Stimulated activated CD8-positive, alpha-beta memory T cell treated with anti-CD3 and anti-CD28 coated beads, Interleukin-15, amount 100 ng/mL, for 48 hours (primary cell): ENCODE measurements at places on chromosomes 7 and 10.

GRCh38 chr7:105003275-105003674 is 10.7 kb upstream of the KMT2E start:
- DNase-seq: peak; percentile 22

GRCh38 chr7:88046839-88047573 is 113.0 kb downstream of the ADAM22 start:
- DNase-seq: no peak

DNA sequence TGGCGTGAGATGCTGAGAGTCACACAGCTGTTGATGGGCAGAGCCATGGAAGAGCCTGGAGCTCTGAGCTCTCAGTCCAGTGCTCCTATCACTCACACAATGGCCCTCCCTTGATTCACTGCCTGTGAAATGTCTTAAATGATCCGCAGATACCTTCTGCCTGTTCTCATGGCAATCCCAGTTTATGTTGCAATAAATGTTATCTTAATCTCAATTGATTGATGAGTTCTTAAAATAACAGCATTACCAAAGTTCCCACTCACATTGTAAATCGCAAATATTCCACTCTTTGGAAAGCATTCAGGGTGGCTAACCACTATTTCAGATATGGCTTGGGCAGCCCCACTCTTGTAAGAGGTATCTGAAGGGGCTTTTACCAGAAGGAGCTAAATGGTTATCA is 865.5 kb downstream of the LRMDA start:
- DNase-seq: no peak

DNA sequence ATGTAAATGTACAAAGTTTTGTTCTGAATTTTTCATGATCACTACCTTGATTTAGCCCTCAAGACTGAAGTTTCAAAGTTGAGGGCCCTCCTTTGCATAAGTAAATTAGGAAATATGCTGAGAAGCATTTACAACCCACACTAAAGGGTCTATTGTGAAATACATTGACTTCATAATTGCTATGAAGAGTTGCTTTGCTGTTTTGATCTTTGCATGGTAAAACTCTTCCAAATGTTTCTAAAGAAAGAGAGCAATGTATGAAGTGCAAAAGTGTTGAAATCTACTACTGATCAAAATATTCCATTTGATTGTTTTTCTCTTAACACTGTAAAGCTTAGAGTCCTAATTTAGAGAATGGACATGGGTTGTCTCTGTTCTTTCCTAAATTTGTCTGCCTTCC is 77.2 kb downstream of the C7orf25 start:
- no peak for DNase-seq

GRCh38 chr10:290026-290725 is 154.9 kb downstream of the ZMYND11 start:
- DNase-seq: no peak

DNA sequence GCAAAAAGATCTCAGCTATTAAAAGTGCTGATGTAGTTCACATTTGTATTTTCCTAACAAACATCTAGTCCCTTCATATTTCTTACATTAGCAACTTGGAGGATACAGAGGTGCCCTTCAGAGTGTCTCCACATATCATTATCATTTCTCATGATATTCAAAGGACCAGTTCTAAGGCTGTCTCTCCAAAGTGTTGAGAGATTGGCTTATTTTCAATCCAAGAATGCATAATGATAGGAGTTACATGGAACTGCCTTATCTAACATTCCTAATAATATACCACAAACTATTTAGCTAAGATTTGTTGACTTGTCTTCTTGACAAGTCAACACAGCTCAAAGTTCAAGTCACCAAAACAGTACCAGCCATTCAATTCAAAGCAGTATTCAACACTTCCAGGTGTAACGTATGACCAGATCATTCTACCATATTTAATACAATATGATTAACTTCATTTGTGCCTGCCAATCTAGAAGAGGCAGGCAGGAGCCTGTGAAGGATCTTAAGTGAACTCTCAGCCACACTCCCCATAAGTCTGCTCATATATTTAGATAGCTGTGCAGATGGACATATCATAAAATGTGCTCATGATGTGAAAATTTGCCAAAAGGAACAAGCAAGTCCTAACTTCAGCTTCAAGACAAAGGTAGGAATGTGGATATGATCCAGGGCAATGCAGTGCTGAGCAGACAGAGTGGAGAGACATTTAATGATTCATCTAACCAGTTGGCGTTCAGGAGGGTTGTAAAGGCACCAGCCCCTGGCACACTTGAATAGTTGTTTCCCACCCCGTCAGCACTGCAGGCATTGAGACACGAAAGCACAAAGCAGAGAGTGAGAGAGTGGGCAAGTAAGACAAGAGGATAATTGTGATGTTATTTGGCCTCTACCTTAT is 108.3 kb downstream of the MTERF1 start:
- DNase-seq: no peak

- no peak for DNase-seq
Observed at GRCh38 chr10:36313142-36313541, 671.0 kb upstream of the FZD8 start.

- DNase-seq: peak; percentile 39
Observed at GRCh38 chr7:121530227-121531174, 134.4 kb upstream of the FAM3C start.

- no peak for DNase-seq
Observed at GRCh38 chr10:114518401-114519305, 114.4 kb upstream of the AFAP1L2 start.

DNA sequence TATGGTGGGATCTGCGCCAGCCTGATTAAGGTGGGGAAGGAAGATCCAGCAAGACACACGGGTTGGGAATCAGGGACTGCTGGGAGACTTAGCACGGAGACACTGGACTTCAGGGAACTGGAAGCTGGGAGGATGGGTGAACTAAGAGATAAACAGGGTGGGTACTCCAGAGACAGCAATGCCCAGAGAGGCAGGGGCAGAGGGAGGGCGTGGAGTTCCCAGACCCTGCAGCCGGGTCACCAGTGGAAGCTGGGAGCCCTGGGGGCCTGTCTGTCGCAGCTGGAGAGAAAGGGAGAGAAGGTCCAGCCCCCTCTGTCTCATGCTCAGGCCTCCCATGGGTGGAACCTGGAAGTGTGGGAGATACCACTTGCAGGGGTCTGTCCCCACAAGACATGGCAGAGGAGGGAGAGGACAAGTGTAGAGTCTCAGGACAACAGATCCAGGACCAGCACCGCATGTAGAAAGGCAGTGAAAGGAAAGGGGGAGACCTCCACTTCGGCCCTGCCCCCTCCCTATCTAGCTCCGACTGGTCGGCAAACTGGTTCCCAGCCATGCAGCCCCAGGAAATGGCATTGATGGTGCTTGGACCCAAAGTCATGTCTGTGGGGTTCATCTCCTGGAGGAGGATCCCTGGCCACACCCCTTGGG is 44.4 kb downstream of the AOC1 start:
- DNase-seq: no peak

GRCh38 chr7:91344911-91345310 is 80.7 kb downstream of the FZD1 start:
- DNase-seq: no peak

GRCh38 chr10:129955601-129956285 is 8.3 kb downstream of the EBF3 start:
- DNase-seq: no peak

DNA sequence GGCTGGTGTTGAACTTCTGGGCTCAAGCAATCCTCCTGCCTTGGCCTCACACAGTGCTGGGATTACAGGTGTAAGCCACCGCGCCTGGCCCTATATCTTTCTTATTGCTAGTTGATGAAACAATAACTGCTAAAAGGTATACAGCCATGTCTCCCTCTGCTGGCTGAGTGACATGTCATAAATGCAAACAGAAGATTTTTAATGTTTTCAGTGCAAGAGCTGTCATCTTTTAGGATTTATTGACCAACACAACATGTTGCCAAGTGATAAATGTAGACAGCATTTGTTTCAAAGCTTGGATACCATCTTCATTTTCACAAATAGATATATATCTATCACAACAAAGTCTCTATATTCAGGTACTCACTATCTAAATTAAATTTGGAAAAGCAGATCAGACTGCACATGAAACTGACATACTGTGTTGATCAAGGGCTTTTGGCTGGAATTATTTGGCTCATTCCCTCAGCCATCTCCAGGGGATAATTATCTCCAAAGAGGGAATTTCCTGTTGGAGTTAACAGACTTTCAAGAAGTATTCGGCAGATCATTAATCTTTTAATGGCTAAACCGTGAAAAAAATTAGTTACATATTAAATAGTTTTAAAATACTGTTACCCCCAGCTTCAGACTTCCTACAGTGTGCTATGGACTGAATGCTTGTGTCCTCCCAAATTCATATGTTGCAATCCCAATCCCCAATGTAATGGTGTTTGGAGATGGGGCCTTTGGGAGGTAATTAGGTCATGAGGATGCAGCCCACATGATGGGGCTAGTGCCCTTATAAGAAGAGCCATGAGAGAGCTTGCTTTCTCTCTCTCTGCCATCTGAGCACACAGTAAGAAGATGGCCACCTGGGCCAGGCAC is 41.3 kb upstream of the SRPK2 start:
- peak; percentile 3 for DNase-seq

- no peak for DNase-seq
Observed at GRCh38 chr10:105063796-105064195, 422.7 kb downstream of the SORCS3 start.

GRCh38 chr10:130188195-130189175 is 52.3 kb downstream of the GLRX3 start:
- no peak for DNase-seq

DNA sequence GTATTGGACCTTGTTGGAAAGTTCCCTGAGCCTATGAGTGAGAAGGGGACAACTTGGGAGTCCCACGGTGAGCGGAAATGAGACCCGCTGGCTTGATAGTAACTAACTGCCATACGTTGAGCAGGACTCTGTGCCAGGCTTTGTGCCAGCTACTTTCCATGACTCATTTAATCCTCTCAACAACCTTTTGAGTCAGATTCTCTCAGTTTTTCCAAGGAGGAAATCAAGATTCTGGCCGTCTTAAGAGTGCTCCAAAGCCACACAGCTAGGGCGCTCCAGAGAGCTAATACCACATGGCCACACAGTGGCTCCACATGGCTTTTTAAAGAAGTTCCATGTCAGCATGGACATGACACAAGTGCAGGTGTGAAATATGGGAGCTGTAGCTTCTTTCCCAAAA is 55.7 kb downstream of the NOD1 start:
- no peak for DNase-seq

- no peak for DNase-seq
Observed at GRCh38 chr10:118758449-118758848, 3.7 kb upstream of the CACUL1 start.

GRCh38 chr10:122191936-122192541 is 79.1 kb upstream of the BTBD16 start:
- DNase-seq: no peak

- no peak for DNase-seq
Observed at GRCh38 chr7:131031099-131031868, 296.4 kb upstream of the MKLN1 start.

DNA sequence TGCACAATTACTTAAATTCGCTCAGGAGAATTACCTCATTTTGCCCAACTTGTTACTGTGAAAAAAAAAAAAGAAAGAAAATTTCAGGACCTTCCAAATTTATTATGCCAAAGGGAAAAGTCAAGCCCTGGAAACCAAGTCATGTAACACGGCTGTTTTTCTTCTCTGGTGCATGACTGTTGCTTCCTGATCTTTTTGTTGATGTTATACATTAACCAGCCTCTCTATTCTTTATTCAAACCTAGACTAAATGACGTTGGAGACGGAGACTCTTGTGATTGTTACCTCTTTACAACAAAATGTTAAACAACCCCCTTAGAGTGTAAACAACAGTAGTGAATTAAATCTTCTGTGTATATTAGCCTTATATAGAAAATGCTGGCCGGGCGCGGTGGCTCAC is 16.1 kb upstream of the ZC3HAV1 start:
- DNase-seq: no peak

DNA sequence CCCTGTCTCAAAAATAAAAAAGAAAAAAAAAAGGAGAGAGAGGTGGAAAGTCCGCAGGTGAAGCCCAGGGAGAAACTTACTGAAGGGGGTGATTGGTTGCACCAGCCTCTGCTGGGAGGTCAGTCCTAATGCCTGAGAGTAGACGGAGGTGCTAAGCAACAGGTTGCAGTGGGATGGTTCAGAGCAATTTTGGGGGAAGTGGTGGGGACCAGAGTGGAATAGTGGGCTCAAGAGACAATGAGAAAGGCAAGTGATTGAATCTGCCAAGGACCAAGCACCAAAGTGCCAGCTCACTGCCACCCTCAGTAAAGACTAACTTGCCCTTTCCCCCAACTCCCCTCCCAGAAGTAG is 90.2 kb upstream of the GTF2I start:
- no peak for DNase-seq

- no peak for DNase-seq
Observed at GRCh38 chr10:14020037-14020664, 310.6 kb downstream of the FRMD4A start.

- DNase-seq: no peak
Observed at GRCh38 chr7:104972500-104972899, 41.5 kb upstream of the KMT2E start.

DNA sequence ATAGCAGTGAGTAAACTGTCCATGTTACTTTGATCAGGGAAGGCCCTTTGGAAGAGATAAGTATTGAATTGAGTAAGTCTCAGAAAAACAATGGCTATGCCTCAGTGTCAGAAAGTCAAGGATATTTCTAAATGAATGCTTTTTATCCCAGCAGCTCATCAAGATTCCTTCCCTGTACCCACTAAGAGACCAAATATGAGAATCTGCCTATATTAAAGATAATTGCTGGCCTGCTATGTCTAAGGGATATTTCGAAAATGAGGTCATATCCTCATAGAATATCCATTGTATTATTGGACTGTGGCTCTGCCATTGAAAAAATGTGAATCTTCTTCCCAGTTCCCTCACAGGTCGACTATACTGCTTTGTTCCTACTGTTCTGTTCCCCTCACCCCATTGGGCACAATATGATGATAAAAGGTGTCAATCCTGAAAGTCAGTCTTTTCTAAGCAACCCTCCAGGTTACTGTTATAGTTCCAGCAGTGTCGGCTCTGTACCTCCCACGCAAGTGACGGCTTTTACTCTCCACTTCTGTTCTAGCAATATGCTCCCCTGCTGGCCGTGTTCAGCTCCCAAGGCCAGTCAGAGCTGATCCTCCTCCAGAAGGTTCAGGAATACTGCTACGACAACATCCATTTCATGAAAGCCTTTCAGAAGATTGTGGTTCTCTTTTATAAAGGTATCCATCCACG is 51.7 kb downstream of the BZW2 start:
- DNase-seq: no peak

- DNase-seq: no peak
Observed at GRCh38 chr10:3159152-3159551, 13.4 kb downstream of the PITRM1 start.

DNA sequence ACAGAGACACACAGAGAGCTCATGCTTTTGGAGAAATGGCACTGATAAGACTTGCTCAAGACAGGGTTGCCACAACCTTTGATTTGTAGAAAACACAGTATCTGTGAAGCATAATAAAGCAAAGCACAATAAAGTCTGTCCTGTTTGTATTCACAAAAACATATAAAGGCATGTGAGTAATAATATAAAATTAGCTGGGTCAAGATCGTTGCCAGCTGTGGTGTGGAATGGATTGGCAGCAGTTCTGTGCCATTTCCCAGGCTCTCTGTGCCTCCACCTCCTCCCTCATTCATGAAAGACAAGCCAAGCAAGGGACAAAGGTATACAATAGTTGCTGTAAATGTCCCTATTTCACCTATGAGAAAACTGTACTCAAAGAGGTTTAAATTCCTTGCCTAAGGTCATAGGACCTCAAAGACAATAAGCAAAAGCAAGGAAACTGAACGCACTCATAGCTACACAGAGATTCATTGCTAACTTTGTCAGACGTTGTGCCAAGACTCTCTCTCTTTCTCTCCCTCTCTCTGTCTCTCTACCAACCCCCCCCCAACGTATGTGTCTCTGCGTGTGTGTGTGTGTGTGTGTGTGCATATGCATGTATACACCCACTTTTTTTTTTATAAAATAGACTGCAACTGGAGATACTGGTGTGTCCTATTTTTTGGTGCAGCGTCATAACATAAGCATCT is 31.8 kb downstream of the CHST3 start:
- no peak for DNase-seq
